ENCODE measurements at places on chromosomes 7 and 10.

DNA sequence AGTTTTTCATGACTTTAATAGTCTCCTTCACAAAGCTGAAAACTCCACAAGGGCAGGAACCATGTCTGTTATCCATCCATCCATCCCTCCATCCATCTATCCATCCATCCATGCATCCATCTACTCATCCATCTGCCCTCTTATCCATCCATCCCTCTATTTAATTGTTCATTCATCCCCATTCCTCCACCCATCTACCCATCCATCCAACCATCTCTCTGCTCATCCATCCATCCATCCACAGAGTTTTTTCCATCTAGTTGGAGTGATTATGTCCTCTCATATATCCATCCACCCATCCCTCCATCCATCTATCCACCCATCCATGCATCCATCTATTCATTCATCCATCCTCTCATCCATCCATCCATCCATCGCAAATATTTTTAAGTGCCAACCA is 237.9 kb downstream of the EMX2 start:
- no peak for DNase-seq

GRCh38 chr10:62805231-62806099 is 945 bp downstream of the ADO start:
- no peak for DNase-seq

GRCh38 chr7:96349572-96349971 is 27.7 kb upstream of the SLC25A13 start:
- no peak for DNase-seq

DNA sequence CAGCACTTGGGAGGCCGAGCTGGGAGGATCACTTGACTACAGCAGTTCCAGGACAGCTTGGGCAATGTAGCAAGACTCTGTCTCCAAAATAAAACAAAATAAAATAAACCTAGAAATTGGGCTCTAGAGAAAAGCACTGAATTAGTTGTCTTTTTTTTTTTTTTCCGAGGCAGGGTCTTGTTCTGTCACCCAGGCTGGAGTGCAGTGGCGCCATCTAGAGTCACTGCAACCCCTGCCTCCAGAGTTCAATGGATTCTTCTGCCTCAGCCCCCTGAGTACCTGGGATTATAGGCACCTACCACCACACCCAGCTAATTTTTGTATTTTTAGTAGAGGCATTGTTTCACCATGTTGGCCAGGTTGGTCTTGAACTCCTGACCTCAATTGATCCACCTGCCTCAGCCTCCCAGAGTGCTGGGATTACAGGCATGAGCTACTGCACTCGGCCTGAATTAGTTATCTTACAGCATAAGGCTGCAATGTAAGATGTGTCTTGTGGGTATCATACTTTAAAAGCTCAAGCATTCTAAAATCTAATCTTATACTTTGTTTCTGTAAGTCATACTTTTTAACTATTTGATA is 12.8 kb downstream of the MEIG1 start:
- DNase-seq, result peak; percentile 15

- no peak for DNase-seq
Observed at GRCh38 chr7:100966542-100967291, 2.6 kb upstream of the MUC12 start.

- DNase-seq, result no peak
Observed at GRCh38 chr7:135234727-135235126, 1.1 kb downstream of the STRA8 start.

DNA sequence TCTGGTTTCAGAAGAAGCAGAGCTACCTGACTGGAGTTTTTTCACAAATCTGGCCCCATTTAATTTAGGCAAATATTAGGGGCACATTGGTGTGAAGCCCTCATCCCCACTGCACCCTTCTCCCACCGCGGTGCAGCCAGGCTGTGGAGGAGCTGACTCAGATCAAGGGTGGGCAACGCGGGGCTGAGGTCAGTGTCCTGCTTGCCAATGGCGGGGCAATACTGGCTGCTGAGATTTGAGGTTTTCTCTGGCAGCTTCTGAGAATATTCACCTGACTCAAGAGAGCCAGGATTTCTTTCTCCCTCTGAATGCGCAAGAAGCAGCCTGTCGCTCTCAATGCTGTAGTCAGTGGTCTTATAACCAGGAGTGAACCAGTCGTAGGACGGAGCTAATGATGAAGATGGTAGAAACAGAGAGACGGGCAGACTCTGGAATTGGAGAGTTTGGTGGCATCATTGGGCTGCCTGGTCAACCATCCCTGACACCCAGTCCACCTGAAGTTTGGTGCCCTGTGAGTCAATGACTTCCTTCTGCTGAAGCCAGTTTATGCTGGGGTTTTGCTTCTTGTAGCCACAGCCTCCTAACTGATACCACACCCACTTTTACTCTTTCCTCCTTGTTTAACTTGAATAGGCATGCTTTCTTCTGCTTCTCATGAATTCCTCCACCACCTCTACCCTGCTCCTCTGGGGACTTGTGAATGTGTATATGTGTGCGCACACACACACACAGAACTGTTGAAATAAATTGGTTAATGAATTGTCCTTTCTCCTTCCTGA is 123.7 kb upstream of the CTBP2 start:
- DNase-seq, result no peak

- no peak for DNase-seq
Observed at GRCh38 chr10:10392511-10392910, 625.2 kb upstream of the CELF2 start.

DNA sequence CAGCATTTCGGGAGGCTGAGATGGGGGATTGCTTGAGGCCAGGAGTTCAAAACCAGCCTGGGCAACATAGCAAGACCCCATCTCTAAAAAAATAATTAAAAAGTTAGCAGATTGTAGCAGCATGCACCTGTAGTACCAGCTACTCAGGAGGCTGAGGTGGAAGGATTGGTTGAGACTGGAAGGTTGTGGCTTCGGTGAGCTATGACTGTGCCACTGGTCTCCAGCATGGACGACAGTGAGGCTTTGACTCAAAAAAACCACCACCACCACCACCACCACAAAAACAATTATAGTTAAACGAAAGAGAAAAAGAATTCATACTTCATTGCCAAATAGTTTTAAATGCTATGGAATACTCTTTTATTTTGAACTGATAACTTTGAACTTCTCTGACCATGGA is 63.4 kb downstream of the VTI1A start:
- no peak for DNase-seq

GRCh38 chr7:50865450-50865849 is 82.8 kb upstream of the GRB10 start:
- no peak for DNase-seq

DNA sequence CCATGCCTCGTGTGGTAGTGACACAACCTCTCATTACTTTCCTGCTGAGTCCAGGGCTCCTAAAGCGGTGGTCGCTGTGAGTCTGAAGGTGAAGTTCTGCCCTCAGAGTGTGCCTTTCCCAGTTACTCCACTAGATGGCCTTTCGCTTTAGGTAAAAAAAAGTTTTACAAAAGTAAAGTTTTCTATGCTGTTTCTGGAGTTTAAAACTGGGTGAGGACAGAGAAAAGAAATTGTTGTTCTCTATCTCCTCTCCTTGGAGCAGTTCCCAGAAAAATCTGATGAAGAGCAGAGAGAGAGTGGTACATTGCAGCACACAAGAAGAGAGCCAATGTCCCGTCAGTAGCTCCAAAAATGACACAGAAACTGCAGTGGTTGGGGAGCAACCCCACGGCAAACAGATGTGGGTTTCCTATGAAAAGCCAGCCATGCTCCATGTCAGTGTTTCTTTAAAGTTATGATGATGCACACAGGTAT is 257.1 kb downstream of the GLI3 start:
- DNase-seq, result no peak

DNA sequence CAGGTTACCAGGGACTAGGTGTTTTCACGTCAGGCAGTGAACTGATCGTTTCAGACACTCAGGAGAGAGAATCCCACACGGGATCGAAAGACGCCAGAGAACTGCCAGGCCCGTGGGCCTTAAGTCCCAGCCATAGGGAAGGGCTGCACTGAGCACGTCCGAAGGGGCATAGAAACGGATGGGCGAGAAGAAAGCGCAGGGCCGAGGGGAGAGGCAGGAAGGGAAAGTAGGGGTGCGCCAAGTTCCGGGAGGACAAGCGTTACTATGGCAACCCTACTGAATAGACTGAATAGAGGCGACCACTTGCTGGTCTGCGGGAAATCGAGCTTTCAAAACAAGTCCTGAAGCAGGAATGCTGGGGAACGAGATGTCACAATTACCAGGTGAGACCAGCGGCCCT is 421.3 kb upstream of the NUPR2 start:
- no peak for DNase-seq

DNA sequence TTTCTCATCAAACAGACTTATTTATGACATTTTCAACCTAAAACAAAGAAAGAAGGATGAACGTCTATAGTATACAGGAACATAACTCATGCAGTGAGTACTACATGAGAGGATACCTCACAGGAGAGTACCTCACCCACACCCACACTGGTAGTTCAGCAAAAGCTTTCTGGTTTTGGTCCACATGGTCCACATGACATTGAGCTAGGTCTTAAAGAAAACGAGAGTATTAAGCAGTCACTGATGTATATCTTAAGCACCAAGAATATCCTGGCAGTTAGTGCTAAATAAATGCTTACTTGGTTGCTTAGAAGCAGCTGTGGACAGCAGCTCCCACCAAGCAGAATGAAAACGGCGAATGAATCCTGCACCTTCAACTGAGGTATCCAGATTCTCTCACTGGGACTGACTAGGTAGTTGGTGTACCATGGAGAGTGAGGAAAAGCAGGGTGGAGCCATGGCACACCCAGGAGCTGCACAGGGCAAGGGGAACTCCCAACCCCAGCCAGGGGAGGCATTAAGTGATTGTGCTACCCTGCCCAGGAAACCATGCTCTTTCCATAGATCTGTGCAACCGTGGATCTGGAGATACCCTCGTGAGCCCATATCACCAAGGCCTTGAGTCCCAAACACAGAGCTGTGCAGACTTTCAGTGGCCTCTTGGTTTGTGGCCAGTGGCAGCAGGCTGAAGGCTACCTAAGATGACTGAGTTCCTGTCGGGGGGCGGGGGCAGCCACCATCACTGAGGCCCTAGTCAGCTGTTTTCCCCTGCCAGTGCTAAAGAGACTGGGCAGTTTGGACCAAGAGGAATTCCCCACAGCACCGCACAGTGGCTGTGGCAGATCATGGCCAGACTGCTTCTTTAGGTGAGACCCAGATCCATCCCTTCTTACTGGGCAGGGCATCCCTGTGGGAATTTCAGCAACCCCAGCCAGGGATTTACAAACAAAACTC is 143.4 kb downstream of the SGMS1 start:
- DNase-seq, result no peak

- DNase-seq, result no peak
Observed at GRCh38 chr7:143416565-143417149, 8.0 kb upstream of the EPHA1 start.

DNA sequence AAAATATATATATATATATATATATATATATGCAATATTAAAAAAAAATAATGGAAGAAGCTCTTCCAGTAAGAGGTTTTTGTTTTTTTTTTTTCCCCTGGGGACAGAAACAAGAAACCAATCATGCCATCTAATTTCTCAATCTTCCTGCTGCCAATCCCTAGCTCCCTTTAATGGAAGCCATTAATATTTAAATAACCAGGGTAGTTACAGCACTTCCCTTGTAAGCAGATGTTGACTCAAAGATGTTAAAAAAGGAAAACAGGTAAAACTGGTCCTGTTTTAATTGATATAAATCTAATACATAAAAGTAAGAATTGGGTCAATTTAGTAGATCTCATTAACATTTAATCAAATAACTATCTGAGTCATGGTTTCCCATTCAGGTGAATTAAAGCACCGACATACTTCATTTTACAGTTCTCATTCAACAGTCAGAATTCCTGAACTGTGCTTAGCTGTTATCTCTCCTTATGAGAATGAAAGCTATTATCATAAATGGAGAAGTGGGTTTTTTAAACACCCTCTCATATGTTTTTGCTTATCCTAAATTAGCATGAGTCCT is 22.6 kb downstream of the CPVL start:
- no peak for DNase-seq
